Posterior vena cava (tissue), 2 donors: ENCODE measurements at places on chromosomes 5 and 9. TPM values are rescaled to one million over a fixed set of nuclear protein-coding genes. Genes with fewer than 3 reads are reported as not detected.
A peak's percentile ranks its signal among the peaks of the same experiment; 100 is the strongest.

OR1Q1 gene
- not detected for total RNA-seq

TLX3 gene
- total RNA-seq, result not detected

- no peak for DNase-seq
Observed at GRCh38 chr5:56649569-56649968, 165.8 kb upstream of the MAP3K1 start.

DNA sequence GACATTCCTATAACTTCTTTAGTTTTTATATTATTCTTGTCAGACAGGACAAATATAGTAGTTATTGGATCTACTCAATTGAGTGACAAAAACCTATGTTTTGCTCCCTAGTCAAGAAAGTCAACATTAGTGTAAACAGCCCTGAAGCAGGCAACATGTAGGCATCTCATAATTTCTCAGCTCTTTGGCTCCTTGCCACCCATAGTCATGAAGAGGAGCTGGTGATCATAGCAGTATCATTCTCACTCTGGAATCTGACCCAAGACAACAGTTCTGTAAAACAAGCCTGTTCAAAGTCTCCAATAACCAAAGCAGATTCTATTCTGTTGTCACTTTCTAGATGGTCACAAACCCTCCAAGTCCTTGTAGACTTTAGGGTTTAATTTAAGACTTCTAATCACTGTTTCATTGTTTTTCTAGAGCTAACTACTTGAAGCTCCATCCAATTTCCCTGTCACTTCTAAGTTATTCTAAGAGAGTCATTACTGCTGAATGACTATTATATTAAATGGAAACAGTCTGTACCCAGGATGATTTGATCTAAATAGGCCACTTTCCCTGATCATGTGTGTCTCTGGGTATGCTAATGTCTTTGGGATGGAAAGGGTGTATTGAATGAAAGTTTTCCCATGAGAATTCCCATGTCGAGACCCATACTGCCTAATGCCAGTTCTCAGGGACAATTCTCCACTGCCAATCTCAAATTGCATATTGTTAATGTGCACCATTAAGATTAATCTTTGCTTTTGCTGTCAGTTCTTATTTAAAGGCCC lies 533.3 kb downstream of the ACTL7B start:
- no peak for DNase-seq

DNA sequence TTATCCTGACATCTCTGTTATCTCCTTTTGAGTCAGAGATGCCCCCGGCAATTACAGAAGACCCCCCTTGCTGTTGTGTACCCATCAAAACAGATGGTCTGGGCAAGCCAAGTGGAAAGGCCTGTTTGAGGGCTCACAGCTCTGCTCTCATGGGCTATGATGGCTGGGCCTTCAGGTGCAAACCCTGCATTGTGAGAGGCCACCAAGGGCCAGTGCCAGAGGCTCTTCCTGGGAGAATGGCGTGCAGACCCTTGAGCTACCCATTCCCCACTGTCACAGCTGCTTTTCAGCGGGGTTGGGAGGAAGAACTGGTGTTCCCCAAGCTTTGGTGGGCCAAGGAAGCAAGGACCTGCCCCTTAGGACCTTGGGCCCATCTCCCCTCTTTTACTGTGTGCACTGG lies 174.7 kb upstream of the PPP1R26 start:
- peak; percentile 31 for DNase-seq

DNA sequence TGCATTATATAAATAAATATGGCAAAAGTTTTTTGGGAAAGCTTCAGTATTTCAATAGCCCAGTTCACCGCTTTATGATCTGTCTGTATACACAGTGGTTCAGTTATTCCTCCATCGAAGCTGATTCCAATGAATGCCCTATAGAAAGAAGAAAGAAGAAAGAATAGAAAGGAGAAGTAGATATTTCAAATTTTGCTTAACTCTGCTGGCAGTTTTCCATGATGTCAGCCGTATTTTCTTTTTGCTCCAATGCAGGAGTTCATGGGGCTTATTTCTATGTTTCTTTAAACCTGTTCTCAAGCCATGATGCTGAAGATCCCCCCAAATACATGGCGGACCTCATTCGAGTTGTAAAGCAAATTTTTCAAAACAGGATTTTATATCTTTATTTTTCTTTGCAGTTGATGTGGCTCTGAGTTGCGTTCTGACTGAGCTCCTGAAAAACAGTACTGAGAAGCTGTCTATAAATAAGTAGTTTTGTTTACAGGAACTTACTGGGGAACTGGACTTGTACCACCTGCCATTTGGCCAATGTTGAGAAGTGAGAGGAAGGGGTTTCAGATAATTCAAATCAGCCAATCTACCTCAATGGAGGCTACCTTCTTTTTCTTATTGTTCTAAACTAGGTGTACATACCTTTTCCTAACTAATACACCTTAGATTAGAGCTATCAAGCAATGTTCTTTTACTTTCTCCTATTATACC lies 418.5 kb upstream of the MEF2C start:
- no peak for DNase-seq

- no peak for DNase-seq
Observed at GRCh38 chr9:117951127-117951526, 246.9 kb downstream of the TLR4 start.

DNA sequence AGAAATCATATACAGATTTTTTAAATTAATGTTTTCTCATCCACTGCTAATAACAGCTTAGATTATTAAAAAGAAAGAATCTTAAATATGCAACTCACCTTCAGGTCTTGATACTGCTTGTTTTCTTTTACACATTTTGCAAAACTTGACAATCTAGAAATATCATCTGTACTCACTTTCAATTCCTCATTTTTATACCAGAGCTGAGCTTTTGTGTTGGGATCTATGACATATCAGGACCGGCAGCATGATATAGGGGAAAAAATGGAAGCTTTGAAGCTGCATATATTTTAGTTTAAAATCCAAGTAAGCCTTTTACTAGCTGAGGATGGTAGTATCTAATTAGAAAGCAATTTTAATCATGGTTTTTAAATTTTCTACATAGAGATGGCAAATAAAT lies 75.7 kb upstream of the SMARCA2 start:
- DNase-seq, result no peak

- no peak for DNase-seq
Observed at GRCh38 chr9:111253742-111254437, 76.1 kb downstream of the OR2K2 start.

- no peak for DNase-seq
Observed at GRCh38 chr9:25990376-25990775, 312.1 kb upstream of the TUSC1 start.

- DNase-seq, result no peak
Observed at GRCh38 chr9:4935001-4935672, 49.9 kb upstream of the JAK2 start.

DNA sequence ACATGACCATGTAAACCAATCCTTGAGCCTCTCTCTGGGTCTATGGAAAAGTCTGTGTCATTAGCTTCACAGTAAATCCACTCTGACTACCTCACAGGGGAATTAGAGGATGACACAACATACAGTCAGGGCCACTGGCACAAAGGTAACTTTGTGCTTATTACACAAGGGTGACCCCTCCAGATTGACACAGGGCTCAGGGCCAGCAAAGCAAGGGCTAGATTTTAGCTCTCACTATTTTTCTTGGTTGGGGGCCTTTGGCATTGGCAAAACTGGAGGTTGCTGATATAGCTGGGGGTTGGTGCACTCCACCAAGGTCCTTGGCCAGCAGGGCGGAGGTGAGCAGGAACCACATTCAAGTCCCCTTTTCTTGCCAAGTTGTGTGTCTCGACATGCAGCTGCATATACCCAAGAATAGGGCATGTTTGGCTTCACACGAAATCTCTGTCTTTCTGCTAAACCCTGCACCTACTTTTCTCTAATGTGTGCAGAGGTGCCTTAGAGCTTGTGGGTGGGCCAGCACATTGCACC lies 15.2 kb upstream of the OSMR start:
- no peak for DNase-seq

DNA sequence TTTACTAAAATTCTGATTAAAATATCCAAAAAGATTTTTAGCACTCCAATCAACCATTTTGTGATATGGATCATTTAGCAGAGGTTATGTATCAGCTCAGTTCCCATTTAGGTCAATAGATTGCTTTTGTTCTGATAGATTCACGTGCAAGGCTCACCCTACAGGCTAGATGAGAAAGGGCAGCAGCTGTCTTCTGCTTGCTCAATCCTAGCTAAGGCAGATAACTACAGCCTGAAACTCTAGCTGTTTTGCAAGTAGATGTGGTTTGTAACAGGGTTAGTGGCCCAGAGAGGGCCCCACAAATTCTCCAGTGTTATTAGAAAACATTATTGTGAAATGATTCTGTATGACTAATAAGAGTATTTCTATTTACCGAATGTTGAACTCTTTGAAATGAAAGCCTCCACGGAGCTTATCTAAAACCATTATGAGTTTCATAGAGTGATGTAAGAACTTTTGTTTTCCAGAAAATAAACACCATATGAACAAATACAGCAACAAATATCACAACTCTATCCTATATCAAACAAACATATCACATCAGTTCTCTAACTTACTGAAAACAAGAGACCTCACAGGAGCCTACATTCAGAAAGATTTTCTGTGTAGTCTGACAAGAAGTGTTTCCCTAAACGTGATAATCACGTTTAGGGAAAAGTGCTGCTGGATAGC lies 841.9 kb upstream of the ACO1 start:
- DNase-seq, result no peak
